ENCODE measurements at places on chromosomes 4 and X.

- DNase-seq = no peak
- H3K4me1 ChIP-seq = no peaks in the 10 kb centered on the region
- no peaks in the 10 kb centered on the region for H3K27me3 ChIP-seq
- H3K27ac ChIP-seq = no peak overlapping the region
- H3K36me3 ChIP-seq = no peaks in the 10 kb centered on the region
These were observed 544.0 kb upstream of the AMOT start for GRCh38 chrX:113384628-113385027.

DNA sequence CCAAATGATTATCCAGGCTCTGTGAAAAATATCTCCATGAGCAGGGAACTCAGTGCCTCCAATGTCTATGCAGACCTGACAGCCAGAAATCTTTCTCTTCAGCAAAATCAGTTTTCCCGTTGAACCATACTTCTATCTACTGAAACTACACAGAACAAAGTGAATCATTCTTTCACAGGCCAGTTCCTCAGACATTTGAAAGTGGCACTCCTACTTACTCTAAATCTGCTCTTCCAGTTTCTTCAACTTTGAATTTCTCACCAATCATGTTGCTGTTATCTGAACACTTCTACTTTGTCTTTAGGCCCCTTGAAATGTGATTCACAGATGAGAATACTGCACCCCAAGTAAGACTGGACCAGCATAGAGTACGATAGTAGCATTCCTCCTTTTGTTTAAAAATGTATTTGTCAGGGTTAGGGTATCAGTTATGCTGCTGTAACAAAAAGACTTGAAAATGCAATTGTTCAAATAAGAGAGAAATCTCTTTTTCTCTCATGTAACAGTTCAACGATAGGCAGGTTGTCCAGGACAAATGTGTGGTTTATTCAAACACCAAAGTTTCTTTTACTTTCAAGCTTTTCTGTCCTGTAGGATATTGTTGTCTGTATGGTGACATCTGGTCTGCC lies 210.6 kb upstream of the KLF3 start:
- no peak overlapping the region for H3K27ac ChIP-seq
- no peaks in the 10 kb centered on the region for H3K4me1 ChIP-seq
- H3K36me3 ChIP-seq = no peaks in the 10 kb centered on the region
- DNase-seq = no peak
- no peaks in the 10 kb centered on the region for H3K27me3 ChIP-seq
- H3K4me3 ChIP-seq = no peak overlapping the region

- H3K4me1 ChIP-seq = no peaks in the 10 kb centered on the region
- H3K27ac ChIP-seq = no peak overlapping the region
- H3K4me3 ChIP-seq = no peak overlapping the region
- H3K36me3 ChIP-seq = no peaks in the 10 kb centered on the region
- DNase-seq = no peak
These were observed 325.7 kb downstream of the TLL1 start for GRCh38 chr4:166198516-166199310.

- peak overlapping the region; percentile 95 for H3K27ac ChIP-seq
- no peak for DNase-seq
- no peaks in the 10 kb centered on the region for H3K27me3 ChIP-seq
- H3K4me3 ChIP-seq = peak overlapping the region; percentile 91
These were observed 10.9 kb upstream of the CLTRN start for GRCh38 chrX:15675490-15675921.

GRCh38 chr4:55258152-55258865 lies 87.7 kb upstream of the SRD5A3 start:
- DNase-seq = peak; percentile 29
- H3K4me1 ChIP-seq = no peaks in the 10 kb centered on the region
- peaks cover 4% of the 10 kb centered on the region for H3K27me3 ChIP-seq
- no peak overlapping the region for H3K4me3 ChIP-seq

All from common myeloid progenitor, CD34-positive (primary cell).